ENCODE measurements at places on chromosomes 6 and 20. TPM values are rescaled to one million over a fixed set of nuclear protein-coding genes. Genes with fewer than 3 reads are reported as not detected.

IMPG1 gene
- not detected for total RNA-seq

DNA sequence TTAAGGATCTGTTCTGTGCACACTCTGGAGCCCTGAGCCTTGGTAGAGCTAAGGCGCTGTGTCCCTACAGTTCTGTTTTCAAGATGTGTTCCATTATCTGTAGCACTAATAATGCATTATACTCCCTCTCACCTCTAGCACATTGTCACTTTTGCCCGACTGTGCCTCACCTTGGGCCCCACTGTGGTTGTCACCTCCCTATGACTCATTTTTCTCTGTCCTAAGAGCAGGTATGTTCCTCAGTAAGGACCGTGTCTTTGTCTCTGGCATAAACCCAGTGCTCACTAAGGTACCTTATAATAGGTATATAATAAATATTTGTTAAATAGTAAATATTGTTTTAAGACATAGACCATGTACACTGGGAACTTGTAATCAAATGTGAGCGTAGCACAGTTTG is 942.5 kb upstream of the CITED2 start:
- H3K27me3 ChIP-seq, result peaks cover under 1% of the 10 kb centered on the region
- no peak overlapping the region for H3K27ac ChIP-seq
- DNase-seq, result no peak
- H3K4me3 ChIP-seq, result no peak overlapping the region
- H3K4me1 ChIP-seq, result no peaks in the 10 kb centered on the region
- H3K36me3 ChIP-seq, result no peaks in the 10 kb centered on the region

CDH4 gene
- total RNA-seq, result 0.14 TPM

SF3B5 gene
- total RNA-seq, result 133 TPM

DNA sequence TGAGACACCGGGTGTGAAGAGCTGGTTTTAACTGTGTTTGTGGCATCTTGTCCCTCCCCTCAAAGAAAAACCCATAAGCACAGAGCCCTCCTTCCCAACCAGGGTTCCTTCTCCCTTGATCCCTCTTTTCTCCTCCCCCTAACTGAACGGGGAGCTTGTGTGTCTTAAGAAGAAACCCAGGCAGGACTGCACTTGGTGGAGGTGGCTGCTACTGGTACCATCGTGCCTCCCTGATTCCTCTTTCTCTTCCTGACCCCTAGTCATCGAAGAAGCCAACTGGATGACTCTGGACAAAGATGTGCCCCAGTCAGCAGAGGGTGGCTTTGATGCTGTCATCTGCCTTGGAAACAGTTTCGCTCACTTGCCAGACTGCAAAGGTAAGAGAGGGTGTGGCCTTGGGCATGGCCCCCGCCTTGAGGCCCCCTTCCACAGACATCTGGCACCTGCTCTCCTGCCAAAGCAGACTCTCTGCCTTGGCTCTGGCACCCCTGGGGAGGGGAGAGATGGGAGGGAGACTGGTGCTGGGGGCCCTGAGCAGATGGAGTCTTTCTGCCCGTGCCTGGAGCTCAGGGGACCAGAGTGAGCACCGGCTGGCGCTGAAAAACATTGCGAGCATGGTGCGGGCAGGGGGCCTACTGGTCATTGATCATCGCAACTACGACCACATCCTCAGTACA is 2.1 kb downstream of the GNMT start:
- no peak overlapping the region for H3K27ac ChIP-seq
- peaks cover 6% of the 10 kb centered on the region for H3K27me3 ChIP-seq
- H3K36me3 ChIP-seq, result peaks cover 9% of the 10 kb centered on the region

GRCh38 chr6:1633366-1634021 is 23.8 kb downstream of the FOXC1 start:
- DNase-seq, result no peak
- no peaks in the 10 kb centered on the region for H3K4me1 ChIP-seq
- H3K36me3 ChIP-seq, result no peaks in the 10 kb centered on the region
- H3K4me3 ChIP-seq, result no peak overlapping the region

DNA sequence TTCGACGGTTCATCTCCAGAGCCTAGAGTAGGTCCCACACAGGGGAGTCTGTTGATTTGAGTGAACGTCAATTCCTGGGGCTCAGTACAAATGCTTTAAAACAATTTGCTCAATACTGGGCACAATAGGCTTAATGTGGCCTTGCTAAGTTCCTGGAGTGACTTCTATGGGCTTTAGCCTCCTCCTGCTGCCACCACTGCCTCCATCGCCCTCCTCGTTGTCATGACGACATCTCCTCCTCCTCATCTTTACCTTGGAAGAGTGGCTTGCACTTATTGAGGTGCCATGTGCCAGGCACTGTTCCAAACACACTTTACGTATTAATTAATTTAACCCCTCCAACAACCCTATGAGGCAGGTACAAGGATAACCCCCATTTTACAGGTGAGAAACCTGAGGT is 11.8 kb upstream of the ZMYND8 start:
- peaks cover 16% of the 10 kb centered on the region for H3K4me1 ChIP-seq
- no peak overlapping the region for H3K4me3 ChIP-seq
- H3K36me3 ChIP-seq, result no peaks in the 10 kb centered on the region
- H3K27me3 ChIP-seq, result peaks cover 3% of the 10 kb centered on the region

GRCh38 chr6:20403766-20404640 is 2.3 kb downstream of the E2F3 start:
- peak overlapping the region; percentile 93 for H3K4me3 ChIP-seq
- H3K36me3 ChIP-seq, result peaks cover 19% of the 10 kb centered on the region
- H3K4me1 ChIP-seq, result peaks cover 44% of the 10 kb centered on the region
- no peaks in the 10 kb centered on the region for H3K27me3 ChIP-seq
- DNase-seq, result peak; percentile 82

All from activated naive CD8-positive, alpha-beta T cell treated with anti-CD3 and anti-CD28 coated beads, Interleukin-2, amount 10 ng/mL, durations not matched to agents 7 days and 5 days (primary cell).